ENCODE measurements at places on chromosomes 11 and 22.
A peak's percentile ranks its signal among the peaks of the same experiment; 100 is the strongest.

DNA sequence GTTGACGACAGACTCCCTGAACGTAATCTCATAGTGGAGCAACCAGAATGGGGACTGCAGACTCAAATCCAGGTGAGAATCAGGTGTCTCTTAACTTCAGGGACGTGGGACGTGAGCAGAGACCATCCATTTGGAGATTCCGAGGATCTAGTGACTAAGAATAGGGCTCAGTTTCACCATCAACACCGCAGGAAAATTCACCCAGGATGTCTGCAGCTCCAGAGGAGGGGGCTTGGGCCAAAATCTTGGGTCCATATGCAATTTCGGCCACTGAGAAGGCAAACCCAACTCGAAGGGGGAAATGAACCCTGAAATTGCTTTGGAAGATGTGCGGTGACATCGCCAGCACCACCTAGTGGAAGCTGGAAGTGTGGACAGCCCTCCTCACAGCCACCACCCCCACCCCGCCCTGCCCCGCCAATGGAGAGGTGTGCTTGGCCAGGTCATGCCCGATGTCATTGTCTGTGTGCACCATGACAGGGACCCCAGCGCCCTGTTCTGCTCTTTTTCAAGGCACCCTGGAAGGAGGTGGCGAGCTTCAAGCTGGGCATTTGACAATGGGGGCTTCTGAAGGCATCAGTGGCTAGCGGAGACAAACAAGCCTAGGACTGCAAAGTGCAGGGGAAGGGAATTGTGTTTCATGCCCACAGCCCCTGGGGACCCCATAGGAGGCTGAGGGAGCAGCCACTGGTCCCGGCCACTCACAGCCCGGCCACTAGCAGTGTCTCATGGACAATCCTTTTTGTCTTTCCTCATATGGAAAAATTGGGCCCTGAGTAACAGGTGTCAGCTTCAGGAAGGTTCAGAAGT, 24.8 kb downstream of the APOL1 start:
- DNase-seq, result peak; percentile 71

DNA sequence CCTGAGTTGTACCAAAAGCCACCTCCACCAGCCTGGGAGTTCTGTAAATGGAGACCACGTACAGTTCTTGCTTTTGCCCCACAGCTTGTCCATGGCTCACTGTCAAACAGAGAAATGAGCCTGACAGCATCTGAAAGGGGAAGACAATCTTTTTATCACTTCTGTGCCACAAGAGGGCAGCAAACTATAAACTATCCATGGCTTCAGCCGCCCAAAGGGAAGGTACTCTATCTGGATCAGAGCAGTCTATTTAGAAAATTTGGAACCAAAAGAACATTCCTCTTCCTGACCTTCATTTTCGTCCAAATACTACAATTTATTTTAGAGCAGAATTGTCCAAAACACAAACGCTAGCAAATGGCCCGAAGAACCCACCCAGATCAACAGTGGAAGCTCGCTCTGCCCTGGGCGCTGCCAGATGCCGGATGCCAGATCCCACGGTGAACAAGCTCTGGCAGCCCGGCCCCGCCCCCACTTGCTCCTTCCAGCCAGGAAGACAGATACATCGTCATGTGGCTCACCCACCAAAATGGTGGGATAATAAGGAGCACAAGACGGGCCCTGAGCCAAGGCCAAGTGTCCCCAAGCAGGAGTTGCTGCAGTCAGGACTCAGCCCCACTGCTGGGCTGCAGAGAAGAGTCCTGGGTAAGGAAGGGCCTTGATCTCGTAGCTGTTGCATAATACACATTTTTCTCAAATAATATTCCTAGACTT, 23.9 kb upstream of the SCGB1A1 start:
- peak; percentile 60 for DNase-seq

- no peak for DNase-seq
These were observed 8.5 kb upstream of the TMPRSS4 start for GRCh38 chr11:118068206-118068944.

DNA sequence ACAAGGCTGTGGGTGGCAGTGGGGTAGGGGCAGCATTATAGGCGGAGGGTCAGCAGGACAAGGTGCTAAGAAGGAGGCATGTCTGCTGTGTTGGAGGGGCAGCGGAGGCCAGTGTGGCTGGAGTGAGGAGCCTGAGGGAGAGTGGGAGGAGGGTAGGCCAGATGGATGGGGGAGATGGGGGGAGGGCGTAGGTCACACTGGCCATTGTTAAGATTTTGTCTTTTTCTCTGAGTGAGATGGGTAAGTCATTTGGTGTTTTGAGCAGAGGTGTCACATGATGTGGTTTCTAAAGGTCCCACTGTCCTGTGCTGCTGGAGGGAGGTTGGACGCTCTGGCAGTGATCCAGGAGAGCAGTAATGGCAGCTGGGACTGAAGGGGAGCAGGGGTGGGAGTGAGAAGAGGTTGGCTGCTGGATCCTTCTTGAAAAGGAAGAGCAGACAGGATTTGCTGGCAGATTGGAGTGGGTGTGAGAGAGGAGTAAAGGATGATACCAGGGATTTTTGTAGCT, 9.8 kb downstream of the PPP6R3 start:
- DNase-seq, result no peak

DNA sequence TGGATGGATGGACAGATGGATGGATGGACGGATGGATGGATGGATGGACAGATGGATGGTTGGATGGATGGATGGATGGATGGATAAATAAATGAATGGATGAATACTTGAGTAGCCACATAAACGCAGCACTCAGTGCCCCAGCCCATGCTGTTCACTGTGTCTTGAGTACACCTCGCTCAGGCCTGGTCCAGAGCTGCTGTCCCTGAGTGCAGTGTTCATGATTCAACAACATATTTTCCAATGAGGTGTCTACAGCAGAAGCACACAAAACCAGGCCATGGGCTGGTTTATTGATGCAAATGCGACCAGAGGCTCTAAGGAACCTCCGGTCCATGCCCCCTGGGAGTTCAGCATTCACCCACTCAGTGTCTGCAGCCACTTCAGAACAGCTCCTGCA, 584.3 kb downstream of the BRD1 start:
- DNase-seq, result no peak

GRCh38 chr11:75311858-75312288, 39.6 kb downstream of the ARRB1 start:
- no peak for DNase-seq

- no peak for DNase-seq
These were observed 6.9 kb downstream of the KMT5B start for GRCh38 chr11:68206211-68206610.

DNA sequence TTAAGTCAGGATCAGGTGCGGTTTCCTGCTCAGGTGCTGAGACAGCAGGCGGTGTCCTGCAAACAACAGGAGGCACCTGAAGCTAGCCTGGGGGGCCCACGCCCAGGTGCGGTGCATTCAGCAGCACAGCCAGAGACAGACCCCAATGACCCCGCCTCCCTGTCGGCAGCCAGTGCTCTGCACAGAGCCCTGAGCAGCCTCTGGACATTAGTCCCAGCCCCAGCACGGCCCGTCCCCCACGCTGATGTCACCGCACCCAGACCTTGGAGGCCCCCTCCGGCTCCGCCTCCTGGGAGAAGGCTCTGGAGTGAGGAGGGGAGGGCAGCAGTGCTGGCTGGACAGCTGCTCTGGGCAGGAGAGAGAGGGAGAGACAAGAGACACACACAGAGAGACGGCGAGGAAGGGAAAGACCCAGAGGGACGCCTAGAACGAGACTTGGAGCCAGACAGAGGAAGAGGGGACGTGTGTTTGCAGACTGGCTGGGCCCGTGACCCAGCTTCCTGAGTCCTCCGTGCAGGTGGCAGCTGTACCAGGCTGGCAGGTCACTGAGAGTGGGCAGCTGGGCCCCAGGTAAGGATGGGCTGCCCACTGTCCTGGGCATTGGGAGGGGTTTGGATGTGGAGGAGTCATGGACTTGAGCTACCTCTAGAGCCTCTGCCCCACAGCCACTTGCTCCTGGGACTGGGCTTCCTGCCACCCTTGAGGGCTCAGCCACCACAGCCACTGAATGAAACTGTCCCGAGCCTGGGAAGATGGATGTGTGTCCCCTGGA, at the start of gene MYO7A:
Gene MYO7A, plus strand, starts transcription at position 327 of the 772 bp plus-strand sequence. CDS start 2,389 bp downstream, outside the sequence.
- no peak for DNase-seq

- no peak for DNase-seq
These were observed 824.5 kb downstream of the TBC1D22A start for GRCh38 chr22:47586946-47587345.

- no peak for DNase-seq
These were observed 31.5 kb downstream of the PARVG start for GRCh38 chr22:44211946-44212930.

GRCh38 chr11:6440906-6441358, at the start of gene HPX:
Gene HPX, minus strand, starts transcription at chr11:6440987. Its CDS starts 24 bp downstream, at chr11:6440963.
- DNase-seq, result no peak

DNA sequence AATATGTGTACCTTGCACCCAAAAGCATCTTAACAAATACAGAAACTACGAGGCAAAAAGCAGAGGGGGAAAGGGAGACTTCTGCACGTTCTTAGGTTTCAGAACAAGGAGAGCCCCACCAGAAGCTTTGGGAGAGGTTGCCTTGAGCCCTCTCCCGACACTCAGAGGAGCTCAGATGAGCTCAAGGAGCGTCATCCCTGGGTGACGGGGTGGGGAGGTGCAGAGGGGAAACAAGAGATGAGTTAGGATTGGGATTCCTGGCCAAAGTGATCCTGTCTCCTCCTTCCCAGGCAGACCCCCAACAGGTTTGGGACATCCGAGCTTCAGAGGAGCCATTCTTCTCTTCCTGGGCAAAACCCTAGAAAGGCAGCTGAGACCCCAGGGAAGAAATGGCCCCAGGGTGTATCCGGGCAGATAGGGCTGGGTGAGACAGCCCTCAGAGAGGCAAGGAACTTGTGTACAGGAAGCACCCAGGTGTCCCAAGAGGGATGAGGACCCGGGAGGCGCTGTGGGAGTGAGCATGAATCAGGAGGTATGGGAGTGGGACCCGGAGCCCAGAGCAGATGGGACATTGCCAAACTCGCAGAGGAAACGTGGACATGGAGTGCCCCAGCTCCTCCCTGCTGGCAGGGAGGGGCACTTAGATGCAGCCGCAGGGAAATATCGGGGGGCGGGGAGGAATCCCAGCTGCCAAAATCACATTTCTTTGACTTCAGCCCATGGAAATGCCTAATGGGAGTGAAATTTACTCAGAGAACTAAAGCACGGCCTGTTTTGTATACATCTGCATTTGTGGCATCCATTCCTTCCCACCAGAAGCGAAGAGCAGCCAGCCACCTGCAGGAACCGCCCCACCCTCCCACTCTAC, 12.4 kb downstream of the C1QTNF6 start:
- DNase-seq, result no peak

DNA sequence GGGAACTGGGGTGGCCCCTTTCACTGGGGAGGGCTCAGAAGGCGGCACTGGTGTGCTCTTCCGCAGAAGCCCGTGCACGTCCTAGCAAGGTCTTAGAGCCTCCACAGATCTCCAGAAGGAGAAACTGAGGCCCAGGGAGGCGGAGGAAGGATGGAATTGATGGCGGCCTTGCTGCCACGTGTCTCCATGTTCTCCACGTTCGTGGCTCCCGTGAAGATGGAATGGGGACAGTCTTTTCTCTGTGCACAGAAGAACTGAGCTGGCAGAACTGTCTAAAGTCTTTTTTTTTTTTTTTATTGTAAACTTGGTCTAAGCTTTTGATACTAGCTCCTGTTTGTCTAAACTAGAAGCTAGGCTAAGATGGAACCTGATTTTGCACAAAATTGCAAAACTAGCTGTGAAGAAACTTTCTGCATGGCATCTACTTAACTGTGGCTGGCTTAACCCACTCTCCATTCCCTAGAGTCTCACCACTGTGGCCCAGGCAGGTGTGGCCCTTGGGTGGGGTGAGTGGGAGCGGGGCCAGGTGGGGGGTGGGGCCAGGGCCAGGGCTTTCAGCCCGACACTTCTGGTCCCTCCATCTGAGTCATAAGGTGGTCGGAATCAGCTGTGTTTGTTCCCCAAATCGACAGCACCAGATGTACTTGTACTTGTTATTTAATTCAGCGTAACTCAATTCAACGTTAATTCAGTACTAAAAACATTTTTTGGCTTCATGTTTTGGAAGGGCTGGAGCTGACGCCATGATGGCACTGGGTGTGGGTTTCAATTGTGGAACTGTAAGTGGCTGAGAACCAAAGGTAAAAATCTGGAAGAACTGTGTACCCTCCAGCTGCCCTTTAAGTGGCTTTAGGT, 120.7 kb downstream of the MPPED1 start:
- no peak for DNase-seq

GRCh38 chr11:93655047-93655446, 6.4 kb upstream of the CEP295 start:
- no peak for DNase-seq

- DNase-seq, result peak; percentile 6
These were observed 33.5 kb upstream of the CAT start for GRCh38 chr11:34405079-34405858.

GRCh38 chr11:77074205-77074604, 7.4 kb downstream of the CAPN5 start:
- DNase-seq, result no peak

DNA sequence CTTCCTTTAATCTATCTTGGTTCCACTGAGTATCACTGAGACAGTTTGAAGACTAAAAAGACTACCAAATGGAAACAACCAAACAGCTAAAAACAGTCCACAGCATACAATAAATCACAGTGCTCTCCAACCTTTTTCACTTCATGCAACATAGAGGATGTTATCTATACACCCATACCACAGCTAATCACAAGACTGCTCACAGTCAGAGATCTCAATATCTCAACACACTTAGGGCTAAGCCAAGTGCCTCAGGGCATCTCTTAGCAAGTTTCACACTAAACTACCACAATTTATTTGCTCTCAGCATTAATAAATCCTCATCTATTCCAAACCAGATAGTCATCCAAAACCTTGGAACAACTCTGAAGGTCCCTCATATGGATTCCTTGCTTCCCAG, 129.4 kb downstream of the SBF2 start:
- no peak for DNase-seq

DNA sequence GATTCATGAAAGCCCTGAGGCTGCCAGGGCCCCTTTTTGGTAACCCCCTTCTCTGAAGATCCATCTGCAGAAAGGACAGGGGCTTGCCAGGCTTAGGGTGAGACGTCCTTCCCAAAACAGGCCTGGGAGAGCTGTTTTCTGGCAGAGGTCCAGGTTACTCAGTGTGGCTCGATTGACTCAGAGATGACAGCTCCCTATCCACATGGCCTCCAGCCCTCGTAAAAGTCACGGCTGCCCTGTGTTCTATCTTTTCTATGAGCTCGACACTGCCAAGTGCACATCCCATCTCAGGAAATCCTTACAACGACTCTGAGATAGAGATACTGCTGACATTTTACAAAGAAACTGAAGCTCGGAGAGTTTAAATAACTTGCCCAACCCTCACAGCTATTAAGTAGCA, 20.4 kb downstream of the ADAMTS8 start:
- no peak for DNase-seq

- no peak for DNase-seq
These were observed 273.4 kb downstream of the TTC28 start for GRCh38 chr22:28406246-28406645.

GRCh38 chr22:29270475-29271271, 2.6 kb downstream of the EWSR1 start:
- DNase-seq, result no peak

Measured in stimulated activated CD4-positive, alpha-beta T cell treated with anti-CD3 and anti-CD28 coated beads, Interleukin-4, amount 100 ng/mL, for 24 hours (primary cell).